ENCODE measurements at places on chromosomes 4 and X.
A peak's percentile ranks its signal among the peaks of the same experiment; 100 is the strongest.

- DNase-seq: no peak
Measured at GRCh38 chr4:160193787-160194186, 1090.9 kb downstream of the RAPGEF2 start.

GRCh38 chr4:31908261-31908660 is 1188.1 kb downstream of the PCDH7 start:
- no peak for DNase-seq

GRCh38 chr4:1329408-1330371 is 17.3 kb upstream of the UVSSA start:
- peak; percentile 88 for DNase-seq

DNA sequence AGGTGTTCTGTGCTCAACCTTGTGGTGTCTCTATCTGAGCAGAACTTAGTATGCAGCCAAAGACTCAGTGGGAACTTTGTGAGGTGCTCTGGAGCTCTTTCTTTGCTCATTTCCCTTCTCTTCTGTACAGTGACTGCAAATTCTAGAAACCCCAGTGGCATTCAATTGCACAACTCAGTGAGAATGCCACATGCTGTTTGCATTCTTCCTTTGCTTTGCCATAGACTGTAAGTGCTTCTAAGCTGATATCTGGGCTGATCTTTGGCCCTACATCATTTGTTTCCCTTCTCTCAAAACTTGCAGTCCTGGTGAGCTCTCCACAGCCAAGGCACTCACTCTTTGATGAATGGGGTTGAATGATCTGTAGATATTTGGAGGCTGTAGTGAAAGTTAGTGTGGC is 7.0 kb downstream of the PNMA3 start:
- DNase-seq: no peak

- no peak for DNase-seq
Measured at GRCh38 chr4:146049802-146050201, 111.2 kb upstream of the ZNF827 start.

- DNase-seq: no peak
Measured at GRCh38 chr4:106502106-106502699, 133.6 kb upstream of the GIMD1 start.

- no peak for DNase-seq
Measured at GRCh38 chrX:65537229-65537628, 2.6 kb upstream of the LAS1L start.

GRCh38 chr4:73892966-73893365 is 23.8 kb downstream of the CXCL1 start:
- DNase-seq: no peak

GRCh38 chr4:81684352-81684751 is 212.6 kb upstream of the RASGEF1B start:
- no peak for DNase-seq

- no peak for DNase-seq
Measured at GRCh38 chrX:80766916-80767315, 42.8 kb downstream of the BRWD3 start.

- no peak for DNase-seq
Measured at GRCh38 chr4:155734065-155734464, 24.8 kb upstream of the GUCY1B1 start.

GRCh38 chr4:77199701-77200100 is 42.7 kb downstream of the CCNG2 start:
- DNase-seq: no peak

DNA sequence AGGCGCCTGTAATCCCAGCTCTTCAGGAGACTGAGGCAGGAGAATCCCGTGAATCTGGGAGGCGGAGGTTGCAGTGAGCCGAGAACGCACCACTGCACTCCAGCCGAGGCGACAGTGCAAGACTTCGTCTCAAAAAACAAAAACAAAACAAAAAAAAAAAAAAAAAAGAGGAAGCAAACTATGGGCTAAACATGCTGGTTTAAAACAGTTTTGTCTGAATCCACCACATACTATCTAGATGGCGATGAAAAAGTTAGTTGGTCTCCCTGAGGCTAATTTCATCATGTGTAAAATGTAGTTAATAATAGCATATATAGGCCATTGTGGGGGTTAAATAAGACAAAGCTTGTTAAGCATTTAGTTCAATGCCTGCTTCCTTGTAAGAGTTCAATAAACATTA is 451.1 kb downstream of the RPA4 start:
- no peak for DNase-seq

GRCh38 chr4:85866508-85866907 is 391.6 kb downstream of the ARHGAP24 start:
- no peak for DNase-seq

- no peak for DNase-seq
Measured at GRCh38 chrX:129347291-129347690, 176.0 kb downstream of the SMARCA1 start.

Data from chondrocyte (in vitro differentiated cells).